NCI-H2029 treated with DMSO at 0.1 percent for 48 hours (cell line): ENCODE measurements at places on chromosomes 12 and 14.

DNA sequence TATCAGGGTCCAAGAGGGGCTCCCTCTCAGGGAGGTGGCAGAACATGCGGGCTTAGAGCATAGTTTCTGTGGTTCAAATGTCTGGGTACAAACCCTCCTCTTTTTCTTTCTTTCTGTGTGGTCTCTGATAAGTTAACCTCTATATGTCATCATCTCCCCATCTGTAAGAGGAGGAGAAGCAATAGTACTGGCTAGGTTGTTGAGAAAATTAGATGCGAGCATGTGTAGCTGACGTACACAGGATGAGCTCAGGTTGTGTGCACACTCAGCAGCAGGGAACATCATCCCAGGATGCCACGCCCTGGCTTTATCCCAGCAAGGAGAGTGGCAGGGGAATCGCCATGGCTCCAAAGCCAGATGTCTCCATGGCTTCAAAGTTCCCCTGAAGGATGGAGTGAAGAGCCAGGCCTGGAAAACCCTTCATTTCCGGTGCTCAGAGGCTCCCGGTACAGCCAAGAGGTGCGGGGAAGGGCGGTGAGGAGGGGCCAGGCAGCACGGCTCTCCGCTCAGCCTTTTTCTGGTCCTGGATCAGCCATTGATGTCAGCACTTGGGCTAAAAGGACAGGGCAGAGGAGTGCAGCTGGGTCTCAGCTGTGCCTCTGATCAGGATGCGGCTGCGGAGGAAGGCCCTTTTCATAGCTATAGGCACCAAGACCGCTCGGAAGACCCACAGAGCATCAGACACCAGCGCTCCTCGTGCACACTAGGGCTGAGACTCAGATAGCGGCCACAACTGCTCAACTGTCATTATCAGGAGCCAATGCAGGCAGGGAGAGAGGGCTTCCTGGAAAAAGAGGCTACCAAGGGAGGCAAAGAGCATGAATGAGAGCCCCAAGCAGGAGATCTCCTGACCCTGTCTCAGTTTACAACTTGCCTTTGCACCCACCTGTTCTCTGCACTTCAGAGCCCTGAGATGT lies 41.5 kb downstream of the ARL6IP4 start:
- DNase-seq, result no peak

GRCh38 chr12:12901158-12901791 lies 9.9 kb downstream of the GPRC5A start:
- no peak for DNase-seq

GRCh38 chr12:124609041-124609989 lies 41.9 kb upstream of the NCOR2 start:
- DNase-seq, result peak; percentile 80

GRCh38 chr12:42933461-42934081 lies 344.0 kb upstream of the PRICKLE1 start:
- DNase-seq, result no peak

DNA sequence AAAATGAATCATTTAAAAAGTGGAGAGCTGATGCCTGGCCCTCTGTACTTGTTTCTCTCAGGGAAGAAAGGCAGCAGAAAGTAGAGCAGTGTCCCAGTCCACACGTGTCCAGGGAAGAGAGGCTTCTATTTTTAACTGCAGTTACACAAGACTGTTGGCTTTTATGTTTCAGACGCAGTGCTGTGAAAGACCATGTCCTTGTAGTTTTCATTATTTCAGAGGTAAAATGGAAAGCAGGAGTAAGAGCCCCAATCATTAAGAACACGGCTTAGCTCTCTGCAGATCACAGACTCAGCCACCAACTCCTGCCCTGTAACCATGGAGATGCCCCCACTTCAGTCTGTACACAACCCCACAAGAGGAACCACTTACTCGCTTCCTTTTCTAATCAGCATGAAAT lies 336.3 kb downstream of the DAD1 start:
- no peak for DNase-seq
